ENCODE measurements at places on chromosomes 3 and 15.

DNA sequence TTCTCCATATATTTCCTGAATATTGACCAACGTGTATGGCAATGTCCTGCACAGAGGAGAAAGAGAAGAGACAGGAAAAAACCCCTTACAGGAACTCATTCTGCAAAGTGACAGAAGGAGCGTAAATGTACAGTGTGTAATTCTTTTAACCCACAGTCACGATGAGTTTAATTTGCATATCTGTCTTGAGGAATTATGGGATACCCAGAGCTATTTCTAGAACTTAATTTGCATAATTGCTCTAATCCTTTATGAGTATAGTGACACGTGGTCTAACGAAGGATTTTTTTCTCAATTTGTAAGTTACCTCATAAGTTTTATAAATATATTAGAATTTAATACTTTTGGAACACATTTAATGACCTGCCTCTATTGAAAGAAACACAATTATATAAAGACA is 9.8 kb downstream of the GPR27 start:
- DNase-seq: no peak

DNA sequence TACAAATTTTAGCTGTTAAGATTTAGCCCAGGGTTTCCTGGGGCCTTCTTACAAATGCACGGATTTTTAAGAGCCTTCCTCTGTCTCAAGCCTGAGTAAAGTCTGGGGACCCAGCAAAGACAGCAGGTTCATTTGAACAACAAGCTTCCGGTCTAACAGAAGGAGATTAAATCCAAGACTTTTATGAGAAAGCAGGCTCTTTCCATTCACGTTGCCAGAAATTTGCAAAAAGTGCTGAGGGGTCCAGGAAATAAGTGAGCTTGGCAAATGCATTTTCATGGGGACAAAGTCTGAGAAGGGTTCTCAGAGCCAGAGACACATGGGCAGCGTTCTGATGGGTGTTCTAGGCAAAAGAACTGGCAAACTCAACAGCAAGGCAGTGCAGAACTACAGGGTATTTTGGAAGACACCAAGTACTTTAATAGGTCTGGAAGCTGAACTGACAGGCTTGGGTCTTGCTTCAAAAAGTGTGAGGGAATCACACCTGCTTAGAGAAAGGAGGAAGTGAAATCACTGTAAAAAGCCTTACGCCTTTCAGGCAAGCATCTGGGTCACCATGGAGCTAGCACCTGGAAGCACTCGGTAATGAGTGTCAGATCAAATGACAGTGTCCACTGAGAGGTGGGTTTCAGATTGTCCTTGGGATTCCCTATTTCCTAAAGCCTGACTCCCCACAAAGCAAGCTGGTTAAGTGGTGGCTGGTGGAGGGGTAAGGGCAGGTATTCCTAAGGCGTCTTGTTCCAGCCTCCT is 115.8 kb upstream of the ARHGEF3 start:
- DNase-seq: no peak

DNA sequence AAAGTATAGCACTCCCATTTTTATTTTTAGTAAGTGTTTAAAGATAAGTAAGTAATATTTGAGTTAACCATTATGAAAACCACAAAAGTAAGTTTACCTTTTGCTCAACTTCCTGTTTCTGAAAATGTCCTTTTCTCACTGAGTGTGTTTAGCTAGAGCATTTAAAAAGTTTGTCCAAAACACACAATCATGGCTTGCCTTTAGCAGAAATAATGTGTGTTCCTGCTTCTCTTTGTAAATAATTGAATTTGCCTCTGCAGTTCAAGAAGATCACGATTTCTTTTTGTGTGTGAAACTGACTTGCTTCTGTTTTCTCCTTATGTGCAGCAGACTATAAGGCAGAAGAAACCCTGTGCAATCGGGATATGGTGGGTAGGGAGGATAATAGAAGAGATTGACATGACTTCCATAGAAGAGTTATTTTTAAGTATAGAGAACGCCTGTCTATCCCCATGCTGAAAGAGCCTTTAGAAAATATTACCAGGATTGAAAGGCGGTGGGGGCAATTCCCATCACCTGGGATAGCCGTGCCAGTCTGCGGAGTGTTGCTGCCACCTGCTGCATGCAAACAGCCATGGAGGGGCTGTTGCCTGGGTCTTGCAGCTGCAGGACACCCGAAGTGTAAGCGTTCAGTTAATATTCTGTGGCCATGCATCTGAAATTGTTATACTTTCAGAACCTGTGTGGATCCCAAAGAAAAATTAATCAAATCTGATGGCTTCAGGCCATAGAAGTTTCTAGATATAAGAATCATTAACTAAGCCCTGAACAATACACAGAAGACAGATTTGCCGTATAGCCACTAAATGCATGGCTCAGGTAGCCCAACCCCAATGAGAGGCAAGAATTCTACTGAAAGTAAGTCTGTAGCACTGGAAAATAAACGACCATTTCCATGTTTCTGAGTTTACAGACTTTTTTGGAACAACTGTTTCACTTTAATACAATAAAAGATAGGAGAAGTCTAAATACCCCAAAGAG is 2.4 kb upstream of the CD96 start:
- DNase-seq: peak; percentile 47

DNA sequence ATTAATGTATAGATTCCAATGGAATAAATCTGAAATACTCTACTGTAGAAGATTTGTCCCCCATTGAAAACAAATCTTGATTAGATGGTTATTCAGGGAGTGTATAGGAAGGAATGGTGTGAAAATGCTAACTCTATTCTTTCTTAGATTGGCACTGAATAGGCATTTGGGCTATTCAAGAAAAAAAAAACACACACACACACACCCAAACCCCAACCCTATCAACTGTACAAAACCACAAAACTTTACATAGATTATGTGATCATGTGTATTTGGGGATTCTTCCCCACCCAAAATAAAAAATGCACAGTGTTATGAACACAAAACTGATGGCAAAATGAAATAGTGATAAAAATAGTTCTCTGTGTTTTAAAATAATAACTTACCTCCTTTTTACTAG is 61.8 kb downstream of the TIGIT start:
- DNase-seq: no peak

- DNase-seq: no peak
Measured at GRCh38 chr3:145175626-145176025, 985.4 kb downstream of the PLOD2 start.

DNA sequence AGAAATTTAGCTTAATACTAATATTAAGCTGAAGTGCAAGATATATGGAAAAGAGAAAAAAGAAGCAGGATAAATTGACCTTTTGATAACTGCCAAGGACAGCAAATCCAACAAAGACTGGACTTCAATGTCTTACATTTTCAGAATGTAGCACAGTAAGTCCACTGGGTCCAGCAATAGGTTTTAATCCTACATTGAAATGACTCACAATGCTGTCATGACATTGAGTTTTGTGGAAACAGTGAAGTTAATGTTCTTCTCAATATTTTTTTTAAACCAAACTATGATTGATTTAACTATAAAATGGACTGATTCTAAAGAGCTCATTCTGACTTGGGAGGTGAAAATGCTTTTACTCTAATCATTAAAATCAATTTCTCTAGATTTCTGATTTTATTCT is 166.6 kb upstream of the ZNF717 start:
- no peak for DNase-seq

GRCh38 chr3:2526926-2527325 is 428.3 kb downstream of the CNTN4 start:
- DNase-seq: no peak

GRCh38 chr15:98823012-98823458 is 174.7 kb downstream of the IGF1R start:
- no peak for DNase-seq

DNA sequence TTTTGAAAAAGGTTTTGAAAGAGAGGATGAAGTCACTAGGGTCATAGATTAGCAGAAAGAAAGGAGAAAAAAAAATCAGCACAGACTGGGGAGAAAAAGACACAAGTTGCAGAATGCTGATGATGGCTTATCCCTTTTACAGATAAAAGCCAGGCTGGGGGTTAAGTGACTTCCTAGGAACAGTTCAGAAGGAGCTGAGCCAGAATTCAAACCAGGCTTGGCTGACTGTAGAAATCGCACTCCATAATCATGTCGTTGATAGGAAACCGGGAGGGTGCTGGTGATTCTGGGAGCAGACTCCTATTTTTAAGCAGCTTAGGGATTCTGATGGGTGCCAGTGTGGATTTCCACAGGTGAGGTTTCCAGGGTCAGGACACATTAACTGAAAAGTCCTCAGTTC is 159.5 kb upstream of the BHLHE40 start:
- no peak for DNase-seq

- no peak for DNase-seq
Measured at GRCh38 chr15:37929238-37929637, 5.2 kb upstream of the TMCO5A start.

GRCh38 chr3:58260261-58260731 is 22.7 kb downstream of the ABHD6 start:
- no peak for DNase-seq

DNA sequence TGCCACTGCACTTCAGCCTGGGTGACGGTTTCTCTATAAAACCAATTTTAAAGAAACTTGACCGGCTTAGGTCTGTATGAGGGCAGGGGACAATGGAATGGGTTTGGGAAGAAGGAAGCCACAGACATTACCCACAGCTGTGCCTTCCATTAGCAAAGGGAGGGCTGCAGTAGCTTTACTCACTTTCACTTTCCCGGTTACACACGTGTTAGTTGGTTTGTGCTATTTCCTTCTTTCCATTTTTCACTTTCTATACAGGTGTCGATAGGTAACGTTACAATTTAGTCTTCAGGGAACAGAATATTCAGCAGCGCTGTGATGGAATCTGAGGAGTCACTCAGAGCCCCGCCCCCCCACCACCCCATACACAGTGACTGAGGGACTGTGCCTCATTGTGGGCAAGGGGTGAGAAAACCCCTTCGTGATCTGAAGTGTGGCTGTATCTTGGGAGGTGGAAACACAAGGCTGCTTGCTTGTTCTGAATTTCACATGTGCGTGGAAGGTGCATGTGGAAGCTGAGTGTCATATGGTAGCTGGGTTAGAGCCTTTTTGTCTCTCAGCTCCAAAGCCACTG is 44.8 kb upstream of the RPL32 start:
- no peak for DNase-seq

DNA sequence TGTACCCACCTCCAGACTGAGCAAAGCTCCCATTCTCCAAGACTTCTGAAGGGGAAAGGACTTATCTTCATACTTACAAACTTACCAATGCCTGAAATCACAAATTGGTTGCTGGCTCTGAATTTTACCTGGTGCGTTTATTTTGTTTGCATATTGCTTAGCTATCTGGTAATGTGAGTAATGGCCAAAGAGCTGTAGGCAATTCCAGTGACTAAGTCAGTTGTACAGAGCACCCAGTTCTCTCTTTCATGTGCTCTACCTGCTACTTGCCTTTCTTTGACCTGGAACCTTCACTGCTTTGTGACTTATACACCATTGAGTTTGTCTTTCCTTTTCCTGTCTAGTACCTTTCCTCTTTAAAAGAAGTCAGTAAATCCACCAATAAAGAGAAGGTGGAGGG is 755.9 kb upstream of the LMCD1 start:
- DNase-seq: no peak

DNA sequence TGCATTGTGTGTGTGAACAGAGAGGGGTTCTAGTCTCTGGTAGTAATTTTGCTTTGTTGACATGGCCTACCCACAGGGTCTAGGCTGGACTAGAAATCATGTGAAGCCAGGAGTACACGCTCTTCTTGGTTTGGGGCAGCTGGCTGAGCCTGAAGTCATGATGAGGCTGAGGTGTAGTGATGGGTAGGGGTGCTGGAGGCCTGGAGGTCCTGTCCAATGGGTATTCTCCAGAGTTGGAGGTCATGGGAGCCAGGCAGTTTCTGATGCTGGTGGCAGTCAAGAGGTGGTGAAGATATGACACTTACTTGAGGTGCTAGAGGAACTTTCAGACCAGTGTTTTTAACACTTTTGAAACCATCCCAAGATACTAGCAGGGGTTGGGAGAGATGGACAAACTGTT is 18.5 kb upstream of the EPHB1 start:
- no peak for DNase-seq

DNA sequence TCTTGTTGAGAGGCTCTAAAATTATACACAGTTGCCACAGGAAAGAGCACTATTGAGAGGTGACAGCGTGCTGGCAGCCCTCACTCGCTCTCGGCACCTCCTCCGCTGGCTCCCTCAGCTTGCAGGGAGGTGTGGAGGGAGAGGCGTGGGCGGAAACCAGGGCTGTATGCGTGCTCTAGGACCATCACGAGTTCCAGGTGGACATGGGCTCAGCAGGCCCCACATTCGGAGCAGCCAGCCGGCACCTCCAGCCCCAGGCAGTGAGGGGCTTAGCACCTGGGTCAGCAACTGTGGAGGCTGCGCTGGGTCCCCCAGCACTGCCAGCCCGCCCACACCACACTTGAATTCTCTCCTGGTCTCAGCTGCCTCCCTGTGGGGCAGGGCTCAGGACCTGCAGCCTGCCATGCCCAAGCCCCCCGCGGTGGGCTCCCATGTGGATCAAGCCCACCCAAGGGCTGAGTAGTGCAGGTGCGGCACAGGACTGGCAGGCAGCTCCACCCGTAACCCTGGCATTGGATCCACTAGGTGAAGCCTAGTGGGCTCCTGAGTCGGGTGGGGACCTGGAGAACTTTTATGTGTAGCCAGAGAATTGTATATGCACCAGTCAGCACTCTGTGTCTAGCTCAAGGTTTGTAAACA is 460.6 kb upstream of the ALCAM start:
- DNase-seq: no peak

DNA sequence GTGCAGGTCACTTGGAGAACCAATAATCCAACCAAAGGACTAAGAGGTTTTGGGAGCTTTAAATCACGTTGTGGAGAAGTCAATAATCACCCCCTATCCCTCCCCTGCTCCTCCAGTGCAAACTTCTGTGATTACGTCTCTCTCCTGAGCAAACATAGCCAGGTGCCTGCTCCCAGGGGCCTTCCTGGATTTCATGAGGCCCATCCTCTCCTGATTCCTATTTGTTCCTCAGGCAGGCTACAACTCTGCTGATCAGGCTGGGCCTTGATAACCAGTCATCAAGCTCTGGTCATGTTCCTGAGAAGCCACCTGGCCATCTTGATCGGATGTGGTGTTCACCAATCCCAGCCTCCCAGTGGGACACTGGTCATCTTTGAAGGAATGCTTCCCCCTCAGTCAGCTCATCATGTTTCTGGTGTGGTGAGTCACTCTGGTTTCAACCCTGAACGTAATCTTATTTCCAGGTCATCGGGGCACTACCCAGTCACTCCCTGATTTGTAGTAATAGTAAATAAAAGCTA is 2.9 kb upstream of the ZNF710 start:
- no peak for DNase-seq

DNA sequence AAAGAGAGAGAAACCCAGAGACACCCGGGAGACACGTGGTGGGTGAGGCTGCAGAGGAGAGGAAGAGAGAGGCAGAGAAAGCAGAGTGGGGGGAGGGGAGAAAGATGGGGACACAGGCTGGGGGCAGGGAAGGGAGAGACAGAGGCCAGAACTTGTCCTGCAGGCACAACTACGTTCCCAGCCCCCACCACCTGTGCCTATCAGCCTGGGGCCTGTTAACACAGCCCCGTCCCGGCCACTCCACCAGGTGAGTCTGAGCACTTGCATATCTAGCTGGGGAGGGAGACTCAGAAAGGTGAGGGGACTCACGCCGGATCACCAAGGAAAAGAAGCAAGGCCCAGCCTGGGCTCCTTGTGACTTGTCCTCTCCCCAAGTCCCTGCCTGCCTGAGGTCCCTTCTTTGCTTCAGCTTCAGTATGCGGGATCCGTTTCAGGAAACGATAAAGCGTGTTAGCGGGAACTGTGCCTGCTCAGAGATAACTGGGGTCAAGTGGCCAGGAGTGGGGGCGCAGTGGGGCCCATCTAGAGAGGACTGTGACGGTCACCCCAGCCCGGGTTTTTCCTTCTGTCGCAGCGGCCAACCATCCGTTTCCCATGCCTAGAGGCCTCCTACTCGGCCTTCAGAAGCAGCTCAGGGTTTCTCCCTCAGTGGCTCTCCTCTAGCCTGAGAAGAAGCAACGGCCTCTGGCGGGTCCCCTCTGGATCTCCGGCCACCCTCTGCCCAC is 10.3 kb downstream of the LINGO1 start:
- no peak for DNase-seq
